Activated CD4-positive, CD25-positive, alpha-beta regulatory T cell (primary cell): ENCODE measurements at places on chromosomes 2 and 18.

- no peak for DNase-seq
Measured at GRCh38 chr2:65300134-65300760, 72.6 kb downstream of the ACTR2 start.

DNA sequence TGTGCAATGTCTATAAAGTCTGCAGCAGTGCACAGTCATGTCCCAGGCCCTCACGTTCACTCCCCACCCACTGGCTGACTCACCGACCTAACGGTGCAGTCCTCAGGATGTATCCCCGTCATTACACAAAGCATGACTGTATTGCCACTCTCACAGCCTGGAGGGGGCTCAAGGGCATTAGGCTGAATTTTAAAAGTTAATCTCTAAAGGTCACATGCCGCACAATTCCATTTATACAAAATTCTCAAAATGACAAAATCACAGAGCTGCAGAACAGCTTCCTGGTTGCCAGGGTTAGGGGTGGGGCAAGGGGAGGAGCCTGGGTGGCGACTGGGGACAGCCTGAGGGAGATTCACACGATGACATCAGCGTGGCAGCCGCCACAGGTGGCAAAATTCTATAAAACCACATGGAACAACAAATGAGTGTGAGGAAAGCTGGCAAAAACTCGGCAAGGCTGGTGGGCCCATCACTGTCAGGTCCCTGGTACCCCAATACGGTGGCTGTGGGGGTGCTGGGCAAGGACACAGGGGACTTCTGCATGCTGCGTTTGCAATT lies 97.6 kb downstream of the NDUFA10 start:
- DNase-seq: peak; percentile 34

- no peak for DNase-seq
Measured at GRCh38 chr2:187900021-187900420, 345.8 kb upstream of the TFPI start.

DNA sequence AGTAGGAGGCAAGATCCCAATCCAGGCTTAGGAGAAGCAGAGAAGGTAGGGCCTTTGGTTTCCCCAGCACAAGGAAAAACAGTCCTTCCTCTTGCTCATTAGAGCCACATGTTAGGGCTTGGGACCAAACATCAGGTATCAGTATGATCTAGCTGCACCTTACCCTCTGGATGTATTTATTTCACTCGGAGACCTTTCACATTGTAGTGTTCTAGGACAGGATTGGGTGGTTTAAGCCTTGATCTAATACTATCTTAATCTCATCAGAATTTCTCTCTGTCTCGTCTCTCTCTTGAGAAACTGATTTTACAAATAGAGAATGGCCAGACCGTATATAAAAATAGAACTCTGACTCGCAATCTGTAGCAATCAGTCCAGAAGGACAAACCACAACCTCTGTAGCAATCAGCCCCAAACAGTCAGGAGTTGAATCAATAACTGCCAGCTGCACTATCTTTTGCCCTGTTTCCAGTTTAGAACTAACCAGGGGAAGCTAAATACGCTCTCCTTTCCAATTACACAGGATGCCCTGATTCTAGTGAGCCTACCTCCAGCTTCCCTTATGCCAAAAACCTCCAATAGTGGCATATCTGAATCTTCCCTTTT lies 207.1 kb downstream of the TDRD15 start:
- no peak for DNase-seq

- no peak for DNase-seq
Measured at GRCh38 chr2:7748717-7749415, 831.7 kb downstream of the RNF144A start.

- DNase-seq: no peak
Measured at GRCh38 chr2:20755132-20755800, 67.6 kb downstream of the LDAH start.

GRCh38 chr2:158687315-158687714 lies 107.8 kb upstream of the DAPL1 start:
- DNase-seq: no peak

- no peak for DNase-seq
Measured at GRCh38 chr2:143204062-143204461, 74.8 kb downstream of the ARHGAP15 start.

- no peak for DNase-seq
Measured at GRCh38 chr2:219400562-219400961, 12.8 kb upstream of the DNPEP start.
